Mammary microvascular endothelial cell (primary cell): ENCODE measurements at places on chromosomes 12 and 14. TPM values are rescaled to one million over a fixed set of nuclear protein-coding genes. Genes with fewer than 3 reads are reported as not detected.

The EML1 gene
- 24.8 and 37.9 TPM in 2 replicates for total RNA-seq

The ZNF140 gene
- 8.1 and 9.9 TPM in 2 replicates for total RNA-seq

The RNU4-1 gene
- total RNA-seq, result under 0.01 TPM in 2 replicates

The LPAR5 gene
- total RNA-seq, result not detected in 2 replicates

The GLIPR1L1 gene
- total RNA-seq, result not detected in 2 replicates

The HNF1A gene
- total RNA-seq, result not detected in 2 replicates
